ENCODE measurements at places on chromosomes 3 and 15.
A peak's percentile ranks its signal among the peaks of the same experiment; 100 is the strongest.

DNA sequence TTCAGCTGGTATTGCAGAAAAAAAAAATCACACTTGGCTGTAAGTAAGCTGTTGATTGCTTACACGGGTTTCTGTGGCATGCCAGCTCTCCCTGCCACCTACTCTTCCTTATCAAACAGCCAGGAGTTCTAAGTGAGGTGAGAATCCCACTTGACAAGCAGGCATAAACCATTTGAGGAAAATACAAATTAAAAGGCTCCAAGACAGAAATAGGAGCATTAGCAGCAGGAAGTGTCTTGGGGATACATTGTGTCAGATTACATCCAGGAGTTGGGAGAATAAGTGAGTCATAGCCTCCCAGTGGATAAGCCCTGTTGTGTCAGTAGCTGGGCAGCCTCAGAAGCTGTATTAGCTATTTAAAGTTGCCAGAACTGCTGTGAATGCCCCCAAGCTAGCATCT, 256.0 kb downstream of the CNTN4 start:
- DNase-seq, result no peak

GRCh38 chr3:35659768-35660167, 20.4 kb downstream of the ARPP21 start:
- no peak for DNase-seq

DNA sequence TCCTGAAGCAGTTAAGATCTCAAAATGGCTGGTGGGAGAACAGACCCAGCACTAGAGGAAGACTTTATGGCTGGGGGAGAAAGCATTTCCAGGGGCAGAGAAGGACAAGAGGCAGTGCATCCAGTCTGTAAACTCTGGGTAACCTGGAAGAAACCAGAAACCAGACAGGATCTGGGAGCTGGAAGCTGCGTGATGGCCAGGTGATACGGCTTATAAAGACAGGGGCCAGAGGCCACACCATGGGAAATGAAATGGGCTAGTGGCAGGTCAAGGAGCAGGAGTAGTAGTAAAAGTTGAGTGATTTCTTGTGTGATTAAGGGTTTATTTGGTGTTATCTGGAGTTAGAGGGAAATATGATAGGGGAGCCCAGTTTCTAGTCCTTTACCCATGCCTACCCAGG, 144.7 kb upstream of the ARRDC4 start:
- no peak for DNase-seq

DNA sequence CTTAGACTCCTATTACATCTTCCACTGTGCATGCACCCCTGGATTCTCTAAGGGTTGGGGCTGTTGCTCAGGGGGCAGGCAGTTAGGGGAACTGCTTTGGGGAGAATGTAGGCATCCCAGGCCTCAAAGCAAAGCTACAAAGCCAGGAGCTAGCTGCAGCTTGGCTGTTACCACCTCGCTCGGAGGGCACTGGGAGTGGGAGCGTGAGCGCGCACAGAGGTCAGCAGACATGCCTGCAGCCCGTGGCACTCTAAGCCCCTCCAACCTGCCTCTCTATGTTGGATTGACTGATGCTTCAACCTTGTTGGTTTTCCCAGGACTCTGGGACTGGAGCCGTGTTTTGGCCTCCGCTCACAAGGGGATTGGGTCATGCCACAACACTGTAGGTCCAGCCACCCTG, 69.8 kb downstream of the CPN2 start:
- no peak for DNase-seq

- no peak for DNase-seq
Measured at GRCh38 chr3:8509961-8510360, 8.3 kb downstream of the LMCD1 start.

GRCh38 chr3:106420628-106421027, 551.8 kb upstream of the CBLB start:
- DNase-seq, result no peak

DNA sequence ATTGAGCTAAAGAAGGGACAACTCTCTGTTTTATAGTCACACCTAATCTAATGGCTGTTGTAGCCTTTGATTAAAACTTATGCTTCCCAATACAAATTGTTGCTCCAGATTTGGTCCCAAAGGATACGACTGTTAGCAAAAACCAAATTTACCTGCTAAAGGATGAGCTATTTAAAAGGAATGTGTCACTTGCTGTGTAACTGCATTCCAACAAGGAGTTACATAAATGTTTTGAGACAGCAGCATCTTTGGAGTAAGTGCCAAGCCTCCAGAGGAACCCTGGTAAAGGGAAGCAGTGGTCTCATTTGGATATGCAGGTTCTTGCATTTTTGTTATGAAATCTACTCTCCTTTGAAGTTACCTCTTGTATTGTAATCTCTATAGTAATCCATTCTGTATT, 233.3 kb downstream of the THSD4 start:
- DNase-seq, result no peak

GRCh38 chr3:52134761-52135160, 19.5 kb downstream of the POC1A start:
- DNase-seq, result no peak

- DNase-seq, result no peak
Measured at GRCh38 chr3:46089237-46090011, 62.1 kb upstream of the XCR1 start.

- DNase-seq, result no peak
Measured at GRCh38 chr3:29525254-29525881, 244.5 kb downstream of the RBMS3 start.

DNA sequence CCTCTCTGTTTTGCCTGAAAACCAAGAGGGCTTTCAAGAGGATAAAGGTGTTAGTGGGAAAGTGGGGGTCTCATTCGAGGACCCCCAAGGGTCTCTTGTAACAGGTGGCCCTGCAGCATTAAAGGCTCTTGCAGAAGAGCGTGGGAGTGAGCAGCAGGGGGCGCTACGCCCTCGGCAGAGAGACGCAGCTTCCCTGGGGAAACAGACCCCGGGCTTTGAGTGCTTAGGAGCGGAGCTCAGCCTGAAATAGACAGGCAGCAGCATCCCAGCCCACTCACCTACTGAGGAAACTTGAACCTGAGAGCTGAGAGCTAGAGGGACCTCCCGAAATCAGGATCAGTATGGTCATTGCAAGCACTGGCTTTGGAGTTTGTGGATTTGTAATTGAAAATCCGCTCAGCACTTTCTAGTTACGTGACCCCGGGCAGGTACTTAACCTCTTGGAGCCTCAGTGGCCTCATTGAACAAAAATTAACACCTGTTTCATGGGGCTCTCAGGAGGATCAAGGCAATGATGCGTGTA, 25.7 kb downstream of the RPLP1 start:
- DNase-seq, result peak; percentile 28

GRCh38 chr15:60589728-60590127, 110.8 kb upstream of the ICE2 start:
- DNase-seq, result no peak

DNA sequence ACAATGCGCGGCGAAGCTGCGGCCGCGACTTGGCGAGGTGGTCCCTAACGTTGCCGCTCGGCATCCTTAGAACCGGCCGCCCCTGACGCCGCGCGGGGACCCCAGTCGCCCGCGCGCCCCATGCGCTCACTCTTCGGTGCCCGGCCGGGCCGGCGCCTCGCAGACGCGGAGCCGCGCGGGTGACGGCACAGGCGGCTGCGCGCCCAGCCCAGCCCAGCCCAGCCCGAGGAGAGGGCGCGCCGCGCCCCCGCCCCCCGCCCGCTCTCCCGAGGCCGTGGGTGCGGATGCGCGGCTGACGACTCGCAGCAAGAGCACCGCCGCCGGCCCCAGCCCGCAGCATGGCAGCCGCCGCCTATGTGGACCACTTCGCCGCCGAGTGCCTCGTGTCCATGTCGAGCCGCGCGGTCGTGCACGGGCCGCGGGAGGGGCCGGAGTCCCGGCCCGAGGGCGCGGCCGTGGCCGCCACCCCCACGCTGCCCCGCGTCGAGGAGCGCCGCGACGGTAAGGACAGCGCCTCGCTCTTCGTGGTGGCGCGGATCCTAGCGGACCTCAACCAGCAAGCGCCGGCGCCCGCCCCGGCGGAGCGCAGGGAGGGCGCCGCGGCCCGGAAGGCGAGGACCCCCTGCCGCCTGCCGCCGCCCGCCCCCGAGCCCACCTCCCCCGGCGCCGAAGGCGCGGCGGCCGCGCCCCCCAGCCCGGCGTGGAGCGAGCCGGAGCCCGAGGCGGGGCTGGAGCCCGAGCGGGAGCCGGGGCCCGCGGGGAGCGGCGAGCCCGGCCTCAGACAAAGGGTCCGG, 437 bp downstream of the KLF13 start:
- peak; percentile 45 for DNase-seq

DNA sequence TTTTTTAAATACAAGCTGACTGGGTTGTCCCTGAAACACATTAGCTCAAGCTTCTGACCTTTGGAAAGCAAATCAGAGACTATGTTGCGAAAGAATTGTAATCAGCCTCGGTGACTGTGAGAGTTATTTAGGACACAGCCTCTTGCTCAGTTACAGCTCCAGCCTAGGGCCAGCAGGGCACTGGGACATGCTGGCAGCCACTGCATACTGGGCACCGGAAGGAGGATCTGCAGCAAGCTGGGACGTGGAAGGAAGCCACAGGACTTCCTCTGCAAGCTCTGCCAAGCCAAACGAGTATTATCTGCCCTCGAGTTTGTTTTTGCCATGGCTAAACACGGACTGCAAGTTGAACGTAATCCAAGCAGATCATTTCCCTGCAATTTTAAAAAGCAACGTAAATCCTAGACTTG, 24.4 kb upstream of the COPG1 start:
- no peak for DNase-seq

DNA sequence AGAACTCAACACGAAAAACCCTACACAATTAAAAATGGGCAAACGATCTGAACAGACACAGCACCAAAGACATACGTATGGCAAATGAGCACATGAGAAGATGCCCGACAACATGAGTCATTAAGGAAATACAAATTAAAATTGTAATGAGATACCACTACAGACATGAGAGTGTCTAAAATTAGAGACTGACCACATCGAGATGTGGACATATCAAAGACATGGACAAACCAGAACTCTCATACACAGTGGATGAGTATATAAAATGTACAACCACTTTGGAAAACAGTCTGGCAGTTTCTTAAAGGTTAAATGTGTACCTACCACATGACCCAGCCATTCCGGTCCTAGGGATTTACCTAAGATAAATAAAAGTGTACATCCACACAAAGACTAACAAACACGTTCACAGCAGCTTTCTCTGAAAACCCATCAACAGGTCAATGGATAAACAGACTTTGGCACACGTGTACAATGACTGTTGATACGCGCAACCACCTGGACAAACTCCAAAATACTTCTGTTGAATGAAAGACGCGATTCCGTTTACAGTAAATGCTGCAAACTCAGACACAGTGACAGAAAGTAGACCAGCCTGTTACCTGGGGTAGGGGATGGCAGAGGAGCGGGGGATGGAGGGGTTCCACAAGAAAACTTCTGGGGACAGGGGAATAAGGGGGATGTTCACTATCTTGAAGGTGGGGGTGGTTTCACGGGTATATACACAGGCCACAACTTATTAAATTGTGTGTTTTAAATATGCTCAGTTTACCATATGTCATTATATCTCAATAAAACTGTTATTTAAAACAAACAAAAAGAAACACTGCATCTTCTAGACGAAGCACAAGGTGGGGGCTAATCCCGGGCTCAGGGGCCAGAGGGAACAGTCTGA, 2.1 kb downstream of the TNK2 start:
- DNase-seq, result no peak

Data from stimulated activated CD8-positive, alpha-beta memory T cell treated with anti-CD3 and anti-CD28 coated beads, Interleukin-7, amount 100 ng/mL, for 4 hours (primary cell).